ENCODE measurements at places on chromosomes 4 and X.

DNA sequence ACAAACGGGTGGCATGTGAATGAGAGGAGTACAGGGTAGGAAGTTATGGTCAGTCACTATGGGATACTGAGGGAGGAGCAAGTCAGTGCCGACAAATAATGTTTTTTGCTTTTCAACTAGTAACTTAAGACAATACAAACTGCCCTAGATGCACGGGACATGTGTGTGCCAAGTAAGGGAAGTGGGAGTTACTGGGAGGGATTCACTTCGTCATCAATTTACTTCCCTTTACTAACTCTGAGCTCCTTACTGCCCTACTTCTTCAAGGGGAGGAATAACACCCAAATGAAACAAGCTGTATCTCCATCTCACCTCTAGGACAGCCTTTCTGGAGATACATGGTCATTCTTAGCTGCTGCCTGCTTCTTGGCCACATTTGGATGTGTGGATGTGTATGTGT lies 97.7 kb downstream of the DGKK start:
- DNase-seq, result no peak

GRCh38 chr4:74934016-74934831 lies 1.3 kb downstream of the PARM1 start:
- DNase-seq, result no peak

GRCh38 chr4:1336088-1336491 lies 10.9 kb upstream of the UVSSA start:
- DNase-seq, result no peak

- no peak for DNase-seq
Observed at GRCh38 chr4:123283371-123283895, 113.2 kb upstream of the SPRY1 start.

GRCh38 chr4:38075370-38076152 lies 115.4 kb downstream of the PTTG2 start:
- DNase-seq, result no peak

DNA sequence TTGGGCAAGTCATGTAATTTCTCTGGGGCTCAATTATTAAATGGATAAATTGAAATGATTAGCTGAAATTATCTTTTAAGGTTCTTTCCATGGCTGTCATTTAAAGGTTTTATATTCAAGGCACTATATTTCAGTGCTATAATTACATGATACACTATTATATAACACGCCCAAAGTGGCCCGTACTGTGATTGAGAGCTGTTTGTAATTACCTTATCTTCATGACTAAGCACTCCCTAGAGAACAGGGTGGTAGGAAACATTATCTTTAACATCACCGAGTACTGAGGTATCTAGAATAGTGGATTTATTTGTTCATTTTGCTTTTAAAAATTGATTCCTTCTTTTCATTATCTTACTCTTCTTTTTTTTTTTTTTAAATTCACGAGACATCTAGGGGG lies 79.0 kb downstream of the DIAPH2 start:
- no peak for DNase-seq

GRCh38 chr4:87525636-87526295 lies 3.4 kb downstream of the SPARCL1 start:
- DNase-seq, result no peak

- no peak for DNase-seq
Observed at GRCh38 chrX:22360129-22360528, 87.4 kb downstream of the CBLL2 start.

- DNase-seq, result no peak
Observed at GRCh38 chr4:10017037-10017893, 4.0 kb downstream of the SLC2A9 start.

DNA sequence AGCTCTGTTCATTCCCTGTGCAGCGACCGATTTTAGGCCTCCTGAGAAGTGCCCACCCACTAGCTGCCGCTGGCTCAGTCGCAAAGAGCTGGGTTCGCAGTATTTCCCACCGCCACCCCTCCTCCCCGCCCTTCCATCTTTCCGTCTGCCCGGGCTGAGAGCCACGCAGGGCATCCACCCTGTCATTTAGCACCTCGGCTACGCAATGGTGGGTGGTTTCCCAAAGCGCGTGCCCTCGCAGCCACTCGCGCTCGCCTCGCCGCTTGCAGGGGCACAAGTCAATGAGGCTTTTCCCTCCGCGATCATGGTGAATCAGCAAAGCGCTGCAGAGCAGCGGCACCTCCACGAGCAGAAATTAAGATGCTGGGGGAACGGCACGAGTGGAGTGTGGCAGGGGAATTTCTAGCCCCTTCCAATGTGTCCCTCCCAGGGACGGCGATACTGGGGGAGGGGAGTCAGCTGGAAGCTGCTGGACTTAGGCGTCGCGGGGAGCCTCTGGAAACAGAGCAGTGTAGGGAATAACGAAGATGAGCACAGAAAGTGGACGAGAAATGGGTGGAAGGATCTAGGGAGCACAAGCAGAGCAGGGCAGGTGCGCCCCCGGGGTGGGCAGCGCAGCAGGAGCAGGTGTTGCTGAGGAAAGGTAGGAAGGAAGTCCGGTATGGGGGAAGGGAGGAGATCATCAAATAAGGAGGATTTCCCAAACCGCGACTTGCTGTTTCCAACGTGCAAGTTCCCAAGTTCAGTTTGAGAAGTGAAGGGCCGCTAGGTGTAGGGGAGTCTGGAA lies 2.4 kb upstream of the PTCHD1 start:
- DNase-seq, result no peak

- no peak for DNase-seq
Observed at GRCh38 chrX:35025820-35026219, 83.2 kb downstream of the FAM47B start.

DNA sequence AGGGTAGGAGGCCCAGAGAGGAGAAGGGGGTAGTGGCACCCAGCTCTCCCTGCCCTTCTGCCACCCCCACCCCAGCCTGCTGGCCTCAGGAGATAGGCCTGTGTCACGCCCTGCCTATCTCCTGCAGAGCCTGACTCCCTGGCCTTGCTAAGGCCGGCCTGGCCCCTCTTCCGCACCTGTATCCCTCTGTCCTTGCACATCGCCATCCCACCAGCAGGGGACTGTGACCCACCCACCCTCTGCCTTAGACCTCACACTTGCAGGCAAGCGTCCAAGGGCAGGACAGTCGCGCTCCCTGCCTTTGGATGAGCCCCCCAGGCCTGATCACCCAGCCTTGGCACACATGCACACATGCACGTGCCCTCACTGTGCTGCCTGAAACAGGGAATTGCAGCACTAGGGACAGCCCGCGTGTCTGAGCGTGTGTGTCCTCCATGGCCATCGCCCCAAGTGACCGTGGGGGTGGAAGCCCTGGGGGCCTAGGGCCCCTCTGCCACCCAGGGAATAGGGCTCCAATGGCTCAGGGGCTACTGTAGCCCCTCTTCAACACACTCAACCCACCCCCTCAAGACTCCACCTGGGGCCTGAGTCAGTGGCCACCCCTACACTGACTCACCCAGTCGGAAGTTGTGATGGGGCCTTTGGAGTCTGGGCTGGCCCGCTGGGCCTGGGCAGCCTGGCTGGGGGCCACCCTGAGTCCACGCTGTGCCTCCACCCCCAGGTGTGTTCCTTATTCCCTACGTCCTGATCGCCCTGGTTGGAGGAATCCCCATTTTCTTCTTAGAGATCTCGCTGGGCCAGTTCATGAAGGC lies 2.1 kb downstream of the SLC6A8 start:
- DNase-seq, result no peak

DNA sequence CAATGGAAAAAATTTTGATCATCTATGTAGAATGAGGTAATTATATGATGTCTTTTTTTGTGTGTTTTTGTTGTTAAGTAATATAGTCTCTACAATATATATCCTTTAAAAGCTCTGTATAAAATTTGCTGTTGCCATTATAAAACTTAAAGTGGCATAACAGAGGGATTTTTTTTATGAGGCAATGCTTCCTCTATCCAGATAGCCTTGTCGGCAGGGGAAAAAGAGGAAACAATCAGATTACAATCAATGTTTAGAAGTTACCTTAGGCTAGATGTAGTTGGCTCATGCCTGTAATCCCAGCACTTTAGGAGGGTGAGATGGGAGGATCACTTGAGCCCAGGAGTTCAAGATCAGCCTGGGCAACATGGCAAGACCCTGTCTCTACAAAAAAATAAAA lies 86.8 kb downstream of the DIAPH2 start:
- no peak for DNase-seq

DNA sequence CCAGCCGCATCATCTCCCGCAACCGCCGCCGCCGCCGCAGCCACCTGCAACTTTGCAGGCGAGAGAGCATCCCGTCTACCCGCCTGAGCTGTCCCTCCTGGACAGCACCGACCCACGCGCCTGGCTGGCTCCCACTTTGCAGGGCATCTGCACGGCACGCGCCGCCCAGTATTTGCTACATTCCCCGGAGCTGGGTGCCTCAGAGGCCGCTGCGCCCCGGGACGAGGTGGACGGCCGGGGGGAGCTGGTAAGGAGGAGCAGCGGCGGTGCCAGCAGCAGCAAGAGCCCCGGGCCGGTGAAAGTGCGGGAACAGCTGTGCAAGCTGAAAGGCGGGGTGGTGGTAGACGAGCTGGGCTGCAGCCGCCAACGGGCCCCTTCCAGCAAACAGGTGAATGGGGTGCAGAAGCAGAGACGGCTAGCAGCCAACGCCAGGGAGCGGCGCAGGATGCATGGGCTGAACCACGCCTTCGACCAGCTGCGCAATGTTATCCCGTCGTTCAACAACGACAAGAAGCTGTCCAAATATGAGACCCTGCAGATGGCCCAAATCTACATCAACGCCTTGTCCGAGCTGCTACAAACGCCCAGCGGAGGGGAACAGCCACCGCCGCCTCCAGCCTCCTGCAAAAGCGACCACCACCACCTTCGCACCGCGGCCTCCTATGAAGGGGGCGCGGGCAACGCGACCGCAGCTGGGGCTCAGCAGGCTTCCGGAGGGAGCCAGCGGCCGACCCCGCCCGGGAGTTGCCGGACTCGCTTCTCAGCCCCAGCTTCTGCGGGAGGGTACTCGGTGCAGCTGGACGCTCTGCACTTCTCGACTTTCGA lies 654 bp downstream of the ATOH1 start:
- DNase-seq, result no peak

DNA sequence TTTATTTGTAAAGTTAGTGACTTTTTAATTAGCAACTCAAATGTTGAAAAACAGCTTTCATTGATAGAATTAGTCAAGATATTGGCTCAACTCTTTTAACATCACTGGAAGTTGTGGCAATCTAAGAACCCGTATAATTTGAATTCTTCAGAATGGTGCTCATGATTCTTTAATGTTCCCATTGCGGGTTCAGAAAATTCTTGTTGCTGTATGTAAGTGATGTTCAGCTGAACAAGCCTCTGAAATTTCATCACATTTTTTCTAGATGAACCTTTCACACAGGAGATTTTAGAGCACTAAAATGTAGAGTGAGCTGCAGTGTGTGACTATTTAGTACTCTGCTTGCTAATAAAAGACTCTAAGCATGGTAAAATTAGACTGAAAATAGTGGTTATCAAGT lies 1317.7 kb downstream of the FSTL5 start:
- no peak for DNase-seq

DNA sequence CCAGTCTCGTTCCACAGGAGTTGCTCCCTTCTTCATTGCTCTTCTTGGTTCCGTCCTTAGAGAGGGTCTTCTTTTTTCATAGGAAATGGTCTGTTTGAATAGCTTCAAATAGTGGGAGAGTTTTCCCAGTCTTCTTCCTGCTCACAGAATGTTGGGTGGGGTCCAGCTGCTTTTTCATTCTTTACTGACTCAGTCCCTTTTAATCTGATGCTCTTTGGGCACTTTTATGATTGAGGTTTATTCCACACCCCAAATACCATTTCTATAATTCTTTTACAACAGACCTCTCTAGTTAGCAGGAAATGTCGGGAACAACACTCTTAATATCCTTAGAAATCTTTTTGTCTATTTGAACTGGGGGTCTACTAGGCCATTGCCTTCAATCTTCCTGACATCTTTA lies 239.5 kb downstream of the PRDM5 start:
- no peak for DNase-seq

- no peak for DNase-seq
Observed at GRCh38 chr4:106746451-106746850, 289.7 kb downstream of the DKK2 start.

DNA sequence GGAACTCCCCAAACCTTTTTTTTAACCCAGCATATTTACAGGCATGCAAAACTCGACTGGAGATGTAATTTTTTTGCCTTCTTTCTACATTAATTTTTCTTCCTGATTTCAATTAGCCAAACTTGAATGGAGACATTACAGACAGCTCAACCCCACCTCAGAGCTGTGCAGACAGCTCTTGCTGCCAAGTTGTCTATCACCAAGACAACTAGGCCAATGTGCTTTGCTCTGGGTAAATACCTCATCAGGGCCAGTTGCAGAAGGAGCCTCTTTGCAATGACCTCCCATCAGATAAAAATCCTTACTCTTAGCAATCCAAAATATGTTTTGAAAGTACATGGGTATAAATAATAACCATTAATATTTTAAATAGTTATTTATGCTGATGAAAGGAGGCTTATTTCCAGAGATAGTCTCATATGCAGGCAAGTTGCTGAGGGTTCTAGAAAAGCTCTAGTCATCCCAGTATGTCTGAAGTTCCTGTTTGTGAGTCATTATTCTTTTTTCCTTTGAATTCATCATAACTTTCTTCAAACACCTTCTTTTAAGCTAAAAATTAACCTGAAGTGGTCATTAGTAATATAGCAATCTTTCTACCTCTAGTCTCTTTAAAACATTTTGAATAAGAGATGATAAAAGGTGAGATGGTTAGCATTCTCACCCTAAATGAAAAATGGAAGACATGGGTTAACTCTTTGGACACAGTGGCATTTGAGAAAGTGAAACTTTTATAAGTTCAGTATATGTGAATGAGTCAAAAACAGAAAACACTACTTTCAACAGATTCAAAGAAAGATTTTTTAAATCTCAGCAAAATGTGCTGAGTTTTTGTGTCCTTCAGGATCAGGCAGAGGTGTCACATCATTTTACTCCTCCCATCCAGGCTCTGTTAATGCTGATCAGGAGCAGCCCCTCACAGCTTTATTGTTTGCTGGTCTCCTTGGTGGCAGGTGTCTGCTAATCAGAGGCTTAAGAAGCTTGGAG lies 475.5 kb upstream of the FGF16 start:
- no peak for DNase-seq

DNA sequence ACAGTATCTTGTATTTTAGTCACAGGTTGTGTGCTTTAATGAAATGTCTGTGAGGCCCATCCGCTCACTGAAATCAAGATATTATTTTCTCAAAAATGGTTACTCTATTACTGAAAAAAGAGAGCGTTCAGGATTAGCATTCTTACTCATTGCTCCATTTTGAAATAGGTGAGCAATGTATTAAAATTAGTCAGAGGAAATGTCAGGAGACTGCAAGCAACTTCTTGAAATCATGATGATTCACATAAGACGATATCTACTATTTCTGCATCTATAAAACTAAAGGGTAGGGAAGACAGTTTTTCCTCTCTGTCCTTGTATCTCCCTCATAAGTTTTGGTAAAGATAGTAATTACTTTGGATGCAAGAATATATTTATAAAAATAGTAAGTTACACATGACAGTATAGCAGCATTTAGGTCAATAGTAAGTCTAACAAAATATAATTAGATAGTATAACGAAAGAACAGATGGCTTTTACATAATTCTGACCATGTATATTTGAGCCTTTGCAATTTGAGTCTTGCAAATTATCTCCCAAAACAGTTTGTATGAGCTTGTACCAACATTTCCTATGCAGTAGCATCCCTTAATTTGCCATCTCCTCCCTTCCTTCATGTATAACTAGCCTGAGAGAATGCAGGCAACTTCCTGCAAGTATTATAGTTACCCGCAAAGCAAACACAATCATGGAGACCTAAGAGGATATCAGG lies 937.8 kb downstream of the PCDH7 start:
- no peak for DNase-seq

GRCh38 chr4:105976915-105977314 lies 81.6 kb downstream of the NPNT start:
- no peak for DNase-seq
